ENCODE measurements at places on chromosomes 2 and 18.

DNA sequence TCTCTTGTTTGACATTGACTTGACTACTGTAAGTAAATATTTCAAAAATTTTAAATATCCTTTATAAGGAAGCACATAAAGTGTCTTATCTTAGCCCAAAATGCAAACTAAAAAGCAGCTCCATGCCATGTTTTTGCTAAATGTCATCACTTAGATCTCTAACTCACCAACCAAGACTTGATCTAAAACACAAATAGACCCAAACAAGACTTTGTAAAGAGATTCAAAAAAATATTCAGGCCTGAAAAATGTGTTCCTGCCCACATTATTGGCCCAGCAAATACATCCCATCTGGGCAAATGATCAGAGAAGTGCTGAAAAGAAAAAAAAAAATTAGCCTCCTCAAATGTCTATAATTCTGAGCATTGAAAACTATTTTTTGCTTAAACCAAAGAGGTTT is 187.6 kb downstream of the MREG start:
- no peak for DNase-seq

DNA sequence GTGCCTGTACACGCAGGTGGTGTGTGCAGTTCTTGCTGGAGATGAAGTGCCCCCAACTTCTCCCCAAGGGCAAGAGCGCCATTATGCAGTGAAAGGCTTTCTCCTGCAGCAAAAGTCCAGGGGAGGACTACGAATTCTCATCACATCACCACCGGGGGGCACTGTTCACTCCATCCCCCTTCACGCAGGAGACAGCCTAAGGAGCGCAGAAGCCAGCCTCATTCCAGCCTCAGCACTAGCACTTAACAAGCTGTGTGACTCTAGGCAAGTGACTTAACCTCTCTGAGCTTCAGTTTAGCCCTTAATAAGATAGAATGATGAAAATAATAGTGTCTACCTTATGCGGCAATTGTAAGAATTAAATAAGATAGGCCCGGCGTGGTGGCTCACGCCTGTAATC is 32.3 kb downstream of the DNMT3A start:
- DNase-seq, result peak; percentile 34

- DNase-seq, result no peak
These were observed 98.1 kb upstream of the BCL2L11 start for GRCh38 chr2:111022633-111023032.

- DNase-seq, result no peak
These were observed 950 bp downstream of the KLHL30 start for GRCh38 chr2:238139196-238140039.

DNA sequence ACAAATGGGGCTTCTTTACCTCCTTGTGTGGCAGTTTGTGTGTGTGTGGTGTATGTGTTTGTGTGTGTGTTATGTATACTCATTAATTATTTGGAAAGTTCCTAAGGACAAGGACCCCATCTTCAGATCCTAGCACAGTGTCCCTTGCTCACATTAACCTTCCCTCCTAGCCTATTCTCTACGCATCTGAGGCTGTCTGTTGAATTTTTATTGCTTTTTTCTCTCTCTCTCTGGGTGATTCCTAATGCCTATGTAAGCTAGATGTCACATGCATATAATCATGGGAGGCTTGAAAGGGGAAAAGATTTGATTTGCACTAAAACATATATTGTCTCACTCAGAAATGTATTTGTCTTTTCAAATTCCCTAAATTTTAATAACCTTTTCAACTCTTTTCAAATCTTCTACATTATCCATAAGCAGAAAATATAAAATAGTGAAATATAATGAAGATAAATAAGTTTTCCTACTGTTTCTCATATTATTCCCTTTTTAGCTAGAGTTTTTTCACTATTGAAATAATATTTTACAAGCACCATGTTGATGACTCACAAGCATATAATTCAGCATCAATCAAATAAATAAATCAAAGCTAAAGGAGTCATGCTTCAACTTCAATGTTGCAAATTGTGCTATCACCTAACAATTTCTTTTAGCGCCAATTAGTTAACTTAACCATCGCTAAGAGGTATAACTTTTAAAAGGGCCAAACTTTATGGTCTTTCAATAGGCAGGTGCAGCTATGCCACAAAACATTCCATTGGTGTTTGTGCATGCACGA is 199.0 kb upstream of the ERBB4 start:
- no peak for DNase-seq

- no peak for DNase-seq
These were observed 21.7 kb downstream of the HDAC4 start for GRCh38 chr2:239378918-239379640.

Measured in activated CD4-positive, CD25-positive, alpha-beta regulatory T cell treated with anti-CD3 and anti-CD28 coated beads, Interleukin-2, amount 50 U/mL, for 16 hours (primary cell).